ENCODE measurements at places on chromosomes 1 and 21.

DNA sequence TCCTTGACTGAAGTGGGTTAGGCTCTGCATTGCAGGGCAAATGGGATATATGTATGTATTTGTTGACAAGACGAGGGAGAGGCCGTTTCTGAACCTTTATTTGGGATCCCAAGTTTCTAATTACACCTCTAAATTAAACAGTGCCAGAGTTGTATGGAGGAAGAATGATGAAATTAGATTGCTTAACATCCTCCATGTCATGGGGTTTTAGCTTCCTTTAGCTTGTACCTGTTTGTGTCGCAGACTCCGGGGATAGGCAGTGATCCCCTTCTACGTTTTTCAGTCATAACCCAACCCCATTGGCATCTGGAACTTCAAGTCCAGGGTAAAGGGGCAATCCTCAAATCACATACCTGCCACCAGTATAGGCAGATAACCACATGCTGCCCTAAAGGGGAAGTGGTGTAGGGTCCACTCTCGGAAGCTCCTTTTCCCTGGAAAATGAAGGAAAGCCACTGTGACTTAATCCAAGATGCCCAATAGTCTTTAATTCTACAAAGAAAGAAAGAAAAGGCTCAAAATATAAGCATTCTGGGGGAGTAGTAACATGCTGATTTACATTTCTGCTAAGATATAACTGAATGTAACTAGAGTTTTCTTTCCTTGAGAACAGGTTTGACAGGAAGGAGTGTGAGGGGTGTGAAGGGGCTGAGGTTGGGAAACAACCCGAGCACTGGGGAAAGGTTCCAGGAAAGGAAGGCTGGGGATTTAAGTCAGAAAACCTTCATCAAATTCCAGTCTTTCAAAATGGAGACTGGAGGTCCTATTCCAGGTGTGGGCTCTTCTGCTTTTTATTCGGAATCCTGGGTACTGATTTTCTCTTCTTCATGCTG, 77.6 kb downstream of the RGL1 start:
- DNase-seq: no peak

- no peak for DNase-seq
Observed at GRCh38 chr1:41862384-41863221, 56.1 kb downstream of the HIVEP3 start.

GRCh38 chr21:32824950-32825349, 53.4 kb upstream of the PAXBP1 start:
- DNase-seq: no peak

GRCh38 chr1:155125946-155126555, 1.6 kb upstream of the EFNA1 start:
- no peak for DNase-seq

DNA sequence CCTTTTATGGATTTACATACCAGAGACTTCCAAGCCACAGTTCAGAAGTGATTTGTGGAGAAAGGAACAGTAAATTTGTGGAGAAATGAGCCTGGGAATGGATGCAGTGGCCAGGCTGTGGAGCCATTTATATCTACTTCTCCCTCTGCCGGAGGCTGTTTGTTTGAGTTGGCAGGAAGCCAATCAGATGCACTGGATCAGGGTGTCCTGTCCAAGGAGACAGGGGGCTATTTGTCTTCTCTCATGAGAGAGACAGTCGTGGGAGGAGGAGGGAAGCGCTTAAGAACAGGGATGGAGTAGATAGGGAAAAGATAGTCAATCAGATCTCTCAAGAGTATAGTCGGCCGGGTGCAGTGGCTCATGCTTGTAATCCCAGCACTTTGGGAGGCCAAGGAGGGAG, 2.8 kb upstream of the HAPLN2 start:
- DNase-seq: no peak

GRCh38 chr21:46145840-46146691, 9.3 kb downstream of the FTCD start:
- no peak for DNase-seq

DNA sequence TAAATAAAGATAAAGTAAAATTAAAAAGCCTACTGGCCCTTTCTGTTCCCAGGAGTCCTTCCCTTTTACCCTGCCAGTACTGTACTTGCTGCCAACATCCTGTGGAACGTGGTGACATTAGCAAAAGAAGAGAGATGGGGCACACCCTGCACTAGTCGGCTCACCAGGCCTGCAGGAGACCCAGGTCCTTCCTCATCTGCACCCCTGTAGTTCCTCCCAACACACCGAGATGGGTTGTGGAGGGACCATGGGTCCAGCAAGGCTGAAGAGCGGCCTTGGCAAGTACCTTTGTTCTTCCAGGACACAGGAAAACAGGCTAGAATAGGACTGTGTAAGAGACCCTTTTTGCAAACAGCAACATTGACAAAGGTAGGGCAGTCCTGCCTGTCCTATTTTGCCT, 98.7 kb upstream of the TMPRSS2 start:
- DNase-seq: no peak

DNA sequence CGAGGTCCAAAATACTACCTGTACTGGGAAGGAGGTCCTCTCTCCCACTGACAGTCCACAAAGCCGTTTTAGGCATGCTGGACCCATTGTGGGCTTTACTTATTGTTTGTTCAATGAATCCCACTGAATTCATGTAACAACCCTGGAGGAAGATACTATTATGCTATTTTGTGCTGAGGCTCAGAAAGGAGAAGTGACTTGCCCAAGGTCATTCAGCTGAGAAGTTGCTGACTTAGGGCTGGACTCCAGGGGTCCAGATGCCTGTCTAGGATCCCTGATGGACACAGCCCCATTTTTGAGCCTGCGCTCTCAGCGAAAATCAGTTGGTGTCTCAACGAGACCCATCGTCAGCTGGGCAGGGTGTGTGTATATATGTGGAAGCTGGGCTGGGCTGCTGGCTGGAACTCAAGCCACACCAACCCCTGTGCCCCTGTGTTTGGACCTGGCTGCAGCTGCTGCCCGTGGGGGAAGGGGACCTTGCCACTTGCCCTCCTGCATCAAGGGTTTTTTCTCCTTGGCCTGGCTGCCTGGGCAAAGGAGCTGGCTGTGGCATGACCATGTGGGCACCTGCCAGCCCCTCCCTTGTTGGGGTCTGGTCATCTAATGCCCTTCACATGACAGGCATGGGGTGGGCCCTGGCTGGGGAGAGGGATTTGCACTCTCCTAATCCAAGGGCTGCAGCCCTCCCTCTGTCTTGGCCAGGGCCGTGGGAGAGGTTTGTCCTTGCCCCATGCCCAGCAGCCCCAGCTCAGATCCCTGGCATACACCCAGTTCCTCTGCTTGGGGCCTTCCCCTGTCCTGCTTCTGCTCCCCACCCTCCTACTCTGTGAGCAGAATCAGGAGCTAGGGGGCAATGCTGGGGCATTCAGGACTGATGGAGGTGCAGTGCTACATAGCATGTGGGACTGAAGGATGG, 15.0 kb downstream of the KCNQ4 start:
- no peak for DNase-seq

GRCh38 chr1:224106568-224107281, 7.2 kb upstream of the FBXO28 start:
- no peak for DNase-seq

DNA sequence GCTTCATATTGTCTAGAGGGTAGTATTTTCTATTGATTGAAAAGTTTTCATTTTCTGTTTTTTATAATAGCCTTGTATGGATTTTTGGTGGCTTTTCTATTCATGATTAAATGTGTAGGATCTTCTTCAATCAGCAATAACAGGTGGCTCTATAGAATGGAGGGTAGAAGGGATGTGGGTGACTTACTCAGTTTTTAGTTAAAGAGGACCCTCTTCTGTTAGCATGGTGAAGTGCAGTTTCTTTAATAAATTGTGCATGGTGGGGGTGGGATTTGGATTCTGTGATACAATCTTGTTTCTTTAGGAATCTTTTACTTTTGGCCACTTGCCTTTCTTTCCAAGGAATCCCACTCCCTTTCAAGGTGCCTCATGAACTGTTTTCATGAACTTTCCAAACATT, 64.7 kb downstream of the SLC35A3 start:
- DNase-seq: no peak

- no peak for DNase-seq
Observed at GRCh38 chr21:44528634-44528995, 11.4 kb downstream of the KRTAP10-1 start.

DNA sequence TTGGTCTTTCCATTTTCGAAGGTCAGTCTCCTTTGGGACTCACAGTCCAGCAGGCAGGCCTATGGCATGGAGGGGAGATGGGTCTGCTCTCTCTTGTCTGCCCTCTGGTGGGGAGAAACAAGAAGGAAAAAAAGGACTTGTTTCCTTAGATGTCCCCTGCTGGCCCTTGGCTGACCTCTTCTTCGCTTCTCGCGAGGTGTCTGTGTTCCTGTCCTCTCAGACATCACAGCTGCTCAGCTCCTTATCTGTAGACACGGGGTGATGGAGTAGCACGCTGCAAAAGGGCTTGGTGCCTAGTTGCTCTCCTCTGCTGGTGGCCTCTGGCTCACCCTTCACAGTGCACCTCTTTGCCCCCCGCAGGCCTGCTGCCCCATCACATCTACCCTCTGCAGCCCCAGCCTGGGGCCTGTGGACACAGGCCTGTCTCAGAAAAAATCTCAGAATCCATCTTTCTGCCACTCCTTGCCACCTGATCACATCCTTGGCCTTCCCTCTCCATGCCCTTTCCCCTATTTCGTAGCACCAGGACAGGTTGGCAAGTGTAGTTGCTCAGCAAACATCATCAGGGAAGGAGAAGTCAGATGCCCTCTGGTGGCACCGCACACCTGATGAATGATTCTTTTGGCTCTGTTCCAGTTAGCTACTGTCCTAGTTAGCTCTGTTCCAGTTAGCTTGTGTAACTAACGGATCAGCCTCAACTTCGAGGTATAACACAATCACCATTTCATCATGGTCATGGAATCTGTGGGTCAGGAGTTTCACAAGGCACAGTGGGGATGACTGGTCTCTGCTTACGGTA, 18.7 kb upstream of the AK2 start:
- DNase-seq: no peak

DNA sequence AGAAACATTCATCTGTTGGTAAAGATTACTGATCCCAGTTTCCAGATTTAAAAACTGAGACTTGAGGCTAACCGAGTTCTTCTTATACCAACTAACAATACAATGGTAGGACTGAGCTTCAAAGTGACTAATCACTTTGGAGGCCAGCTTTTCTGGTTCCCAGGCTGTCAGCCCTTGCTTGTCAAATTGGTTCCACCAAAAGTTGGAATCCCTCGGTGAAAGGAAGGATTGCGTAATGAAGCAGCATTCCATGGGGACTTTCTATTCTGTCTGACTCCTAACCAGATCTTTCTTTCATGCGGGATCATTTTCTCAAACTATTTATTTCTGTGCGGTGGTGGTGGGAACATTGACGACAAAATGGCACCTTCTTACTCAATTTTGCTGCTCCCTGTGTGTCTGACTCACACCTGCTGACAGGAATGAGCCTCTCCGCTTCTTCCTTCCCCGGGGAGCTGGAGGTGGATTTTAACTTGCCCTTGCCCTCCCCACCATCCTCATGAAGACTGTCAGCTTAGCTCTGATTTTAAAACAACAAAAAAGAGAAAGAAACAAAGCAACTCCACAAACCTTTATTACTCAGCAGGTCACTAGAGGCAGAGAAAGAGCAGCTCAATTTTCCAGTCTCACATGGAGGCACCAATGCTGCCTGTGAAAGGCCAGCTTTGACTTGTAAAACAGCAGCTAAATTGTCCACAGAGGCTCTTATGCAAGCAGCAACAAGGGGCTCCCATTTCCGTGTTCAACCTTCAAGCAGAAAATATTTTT, 32.9 kb upstream of the RASAL2 start:
- no peak for DNase-seq

DNA sequence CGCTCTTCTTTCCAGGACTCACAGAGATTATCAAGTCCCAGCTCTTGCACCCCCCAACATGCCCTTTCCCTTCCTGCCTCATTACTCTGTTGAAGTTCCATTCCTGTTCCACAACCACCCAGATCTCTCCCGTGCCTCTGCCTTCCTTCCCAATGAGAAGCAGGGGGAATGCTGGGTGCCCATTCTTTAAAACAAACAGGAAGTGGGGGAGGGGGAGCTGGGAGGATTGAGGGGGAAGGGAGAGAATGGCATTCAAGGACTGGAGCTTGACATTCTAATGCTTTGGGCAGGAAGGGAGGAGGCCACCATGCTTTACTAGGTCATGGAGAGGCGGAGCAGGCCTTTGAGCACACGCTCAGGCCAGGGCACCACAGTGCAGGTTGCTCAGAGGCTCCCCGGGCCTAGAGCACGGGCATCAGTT, 150.3 kb upstream of the IRF2BP2 start:
- no peak for DNase-seq

DNA sequence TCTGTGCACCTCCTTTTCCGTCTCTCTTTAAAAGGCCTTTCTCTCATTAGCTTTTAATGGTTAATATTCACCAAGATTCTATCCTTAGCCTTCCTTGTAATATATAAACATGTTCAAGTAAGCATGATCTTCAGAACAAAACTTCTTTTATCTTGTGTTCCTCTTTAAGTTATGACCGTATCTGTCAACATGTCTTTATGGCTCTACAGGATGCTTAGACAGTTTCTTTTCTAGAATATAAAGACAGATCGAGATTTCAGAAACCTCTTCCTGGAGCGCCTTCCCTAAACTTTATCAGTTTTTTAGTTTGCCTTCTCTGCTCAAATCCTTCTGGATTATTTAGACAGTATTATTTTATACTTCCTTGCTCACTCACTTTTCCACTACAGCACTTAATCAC, 7.2 kb downstream of the RO60 start:
- no peak for DNase-seq

DNA sequence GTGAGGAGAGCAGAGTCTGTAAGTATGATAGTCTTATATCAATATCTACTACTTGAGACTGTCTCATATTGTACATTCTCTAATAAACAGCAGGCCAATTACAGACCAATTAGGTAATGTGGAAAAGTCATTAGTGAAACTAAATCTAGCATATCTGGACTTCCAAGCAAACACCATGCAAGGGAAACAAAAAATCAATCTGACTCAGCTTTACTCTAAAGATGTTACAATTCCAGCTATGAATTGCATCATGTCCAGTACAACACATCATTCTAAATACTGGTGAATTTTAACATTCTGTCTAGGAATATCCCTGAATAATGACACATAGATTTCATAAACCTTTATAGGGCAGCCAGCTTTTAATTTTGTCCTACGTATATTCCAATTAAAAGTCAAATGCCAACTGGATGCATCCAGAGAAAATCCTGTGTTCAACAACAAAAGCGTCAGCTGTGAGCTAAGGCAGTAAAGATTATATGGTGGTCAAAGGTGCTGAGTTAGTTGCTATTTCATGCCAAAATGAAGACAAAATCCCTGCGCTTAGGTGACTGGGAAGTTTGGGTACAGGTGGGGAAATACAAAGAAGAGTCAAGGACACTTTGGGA, 159.3 kb downstream of the TTLL7 start:
- DNase-seq: no peak

DNA sequence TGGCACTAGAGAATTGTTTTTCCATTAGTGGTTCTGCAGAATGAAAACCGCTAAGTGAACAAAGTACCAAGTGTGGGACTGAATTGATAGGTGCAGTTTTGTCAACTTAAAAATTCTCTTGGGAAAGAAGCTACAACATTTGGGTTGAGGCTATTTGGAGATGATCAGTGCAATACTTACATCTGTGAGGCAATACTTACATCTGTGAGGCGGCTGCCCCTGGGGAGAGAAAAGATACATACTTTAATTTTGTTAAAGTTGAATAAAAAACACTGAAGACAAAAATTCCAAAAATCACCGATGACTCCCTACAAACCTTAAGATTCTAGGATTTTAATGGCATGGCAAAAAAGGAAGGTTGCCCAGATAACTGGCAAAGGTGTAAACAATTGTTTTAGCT, 1.7 kb downstream of the CFAP410 start:
- no peak for DNase-seq

GRCh38 chr1:22290611-22291010, 147.7 kb upstream of the WNT4 start:
- DNase-seq: no peak

Data from stimulated activated CD4-positive, alpha-beta T cell treated with anti-CD3 and anti-CD28 coated beads, TNF-alpha, amount 100 ng/mL, for 1 hour (primary cell).